ENCODE measurements at places on chromosomes 2 and 18.

DNA sequence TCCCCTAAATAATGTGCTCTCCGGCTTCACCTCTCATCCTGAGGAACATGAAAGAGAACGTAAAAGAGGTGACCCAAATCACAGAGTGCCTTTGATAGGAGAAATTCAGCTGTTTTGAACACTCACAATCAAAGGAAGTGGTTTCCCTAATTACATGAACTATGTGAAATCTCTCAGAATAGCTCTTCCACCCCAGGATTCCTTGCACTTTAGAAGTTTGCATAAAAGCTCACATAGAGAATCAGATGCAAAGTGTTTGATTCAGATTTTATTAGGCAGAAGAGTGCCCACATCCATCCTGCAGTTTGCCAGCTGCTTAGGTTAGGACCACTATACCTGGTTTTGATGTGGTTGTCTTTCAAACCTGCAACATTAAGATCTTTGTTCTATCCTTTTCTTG, 61.0 kb downstream of the MAP3K20 start:
- H3K27ac ChIP-seq = no peak overlapping the region
- H3K36me3 ChIP-seq = no peaks in the 10 kb centered on the region
- no peaks in the 10 kb centered on the region for H3K27me3 ChIP-seq
- peaks cover 11% of the 10 kb centered on the region for H3K4me1 ChIP-seq
- no peak overlapping the region for H3K4me3 ChIP-seq

- H3K36me3 ChIP-seq = no peaks in the 10 kb centered on the region
- H3K27me3 ChIP-seq = no peaks in the 10 kb centered on the region
- DNase-seq = no peak
- H3K4me1 ChIP-seq = peaks cover 62% of the 10 kb centered on the region
These were observed 13.2 kb downstream of the MAP4K4 start for GRCh38 chr2:101710471-101711318.

- DNase-seq = no peak
- H3K4me1 ChIP-seq = no peaks in the 10 kb centered on the region
These were observed 800.9 kb downstream of the BCL11A start for GRCh38 chr2:59752512-59752911.

DNA sequence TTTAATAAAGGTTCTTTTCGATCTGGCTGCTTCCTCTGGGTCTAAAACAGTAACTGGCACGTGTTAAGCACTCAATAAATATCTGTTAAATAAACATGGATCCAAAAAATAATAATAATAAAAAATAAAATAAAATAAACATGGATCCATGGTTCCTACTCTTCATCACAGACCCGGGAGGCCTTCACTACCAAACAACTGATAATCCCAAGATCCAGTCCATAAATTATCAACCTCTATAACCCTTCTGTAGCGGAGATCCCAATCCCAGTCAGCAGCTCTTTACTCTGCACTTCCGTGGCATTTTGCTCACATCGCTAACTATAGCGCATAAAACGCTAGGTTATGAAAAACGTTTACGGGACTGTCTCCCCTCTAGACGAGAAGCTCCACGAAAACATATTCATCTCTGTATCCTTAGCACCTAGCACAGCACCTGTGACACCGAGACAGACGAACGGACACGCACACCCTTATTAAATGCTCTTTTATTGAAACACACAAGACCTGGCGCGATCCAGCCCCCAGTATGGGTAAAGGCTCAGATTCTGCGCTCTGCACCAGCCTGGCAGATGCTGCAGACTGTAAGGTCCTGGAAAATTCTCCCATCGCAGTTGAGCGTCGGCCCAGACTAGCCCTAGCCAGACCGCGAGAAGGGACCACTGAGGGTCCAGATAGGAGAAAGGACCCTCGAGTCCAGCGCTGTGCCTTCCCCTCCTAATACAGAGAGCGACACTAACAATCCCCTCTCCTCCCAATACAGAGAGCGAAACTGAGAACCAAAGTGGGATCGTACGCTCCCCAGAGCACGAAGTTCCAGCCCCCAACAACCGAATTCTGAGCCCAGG, 770 bp downstream of the NBAS start:
- peak overlapping the region; percentile 48 for H3K27ac ChIP-seq
- H3K4me1 ChIP-seq = peaks cover 13% of the 10 kb centered on the region
- peak overlapping the region; percentile 86 for H3K4me3 ChIP-seq

DNA sequence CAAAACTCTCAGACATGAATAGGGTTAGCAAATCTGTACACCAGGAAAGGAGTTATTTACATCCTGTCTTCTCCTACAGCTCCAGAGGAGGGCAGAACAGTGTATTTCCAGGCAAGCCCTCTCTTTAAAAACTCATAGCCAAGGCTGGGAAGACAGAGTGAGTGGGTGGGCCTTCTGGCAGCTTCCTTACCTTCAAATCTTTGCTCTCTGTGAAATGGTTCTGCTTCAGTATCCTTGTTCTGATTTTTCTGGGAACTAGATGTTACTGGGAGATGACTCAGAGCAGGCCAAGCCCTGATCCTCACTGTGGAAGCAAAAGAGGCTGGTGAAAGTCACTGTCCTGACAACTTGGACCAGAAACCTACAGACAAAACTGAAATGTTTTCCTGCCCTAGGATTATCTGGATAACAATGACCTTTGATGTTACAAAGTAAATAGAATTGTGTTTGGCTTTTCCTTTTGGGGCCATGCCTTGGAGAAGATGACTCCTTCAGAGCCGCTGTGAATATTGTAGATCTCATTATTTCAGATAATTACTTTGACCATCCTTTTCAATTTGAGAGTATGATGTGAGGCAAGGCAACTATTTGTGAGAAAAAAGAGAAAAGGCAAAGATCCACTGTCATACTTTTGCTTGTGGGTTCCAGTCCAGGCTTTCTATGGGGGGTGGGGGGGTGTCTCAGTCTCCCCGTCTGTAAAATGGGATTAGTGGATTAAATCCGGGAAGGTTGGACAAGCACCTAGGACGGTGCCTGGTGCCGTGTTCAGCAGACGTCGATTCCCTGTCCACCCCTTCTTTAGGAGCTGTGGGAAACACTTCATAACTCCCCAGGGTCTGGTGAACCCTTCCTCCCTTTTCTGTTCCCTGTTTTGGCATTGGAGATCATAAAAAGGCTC, 644 bp upstream of the QPCT start:
- no peak for DNase-seq
- H3K27me3 ChIP-seq = no peaks in the 10 kb centered on the region
- H3K36me3 ChIP-seq = no peaks in the 10 kb centered on the region
- no peak overlapping the region for H3K27ac ChIP-seq

DNA sequence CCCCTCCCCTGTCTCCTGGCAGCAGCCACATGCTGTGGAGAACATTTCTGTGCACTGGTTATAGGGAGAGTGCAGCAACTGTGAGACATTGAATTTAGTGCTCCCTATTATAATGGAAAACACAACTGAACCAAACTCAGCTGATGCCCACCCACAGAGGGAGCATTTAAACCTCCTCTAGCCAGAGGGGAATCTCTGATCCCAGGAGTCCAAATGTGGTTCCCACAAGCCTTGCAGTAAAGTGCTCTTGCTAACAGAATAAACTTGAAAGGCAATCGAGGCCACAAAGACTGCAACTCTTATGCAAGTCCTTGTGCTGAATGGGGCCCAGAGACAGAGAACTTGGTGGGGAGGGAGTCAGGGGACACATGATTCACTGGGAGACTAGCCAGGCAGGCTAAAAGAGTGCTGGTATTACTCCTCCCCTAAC, 638.8 kb upstream of the VRK2 start:
- H3K4me1 ChIP-seq = no peaks in the 10 kb centered on the region
- no peaks in the 10 kb centered on the region for H3K27me3 ChIP-seq
- H3K36me3 ChIP-seq = no peaks in the 10 kb centered on the region
- DNase-seq = no peak
- H3K4me3 ChIP-seq = no peak overlapping the region

GRCh38 chr2:75174981-75175380, 24.3 kb downstream of the TACR1 start:
- H3K27me3 ChIP-seq = no peaks in the 10 kb centered on the region
- no peaks in the 10 kb centered on the region for H3K4me1 ChIP-seq
- no peak overlapping the region for H3K4me3 ChIP-seq
- no peaks in the 10 kb centered on the region for H3K36me3 ChIP-seq

- no peaks in the 10 kb centered on the region for H3K4me1 ChIP-seq
- H3K27me3 ChIP-seq = peaks cover 3% of the 10 kb centered on the region
- H3K36me3 ChIP-seq = no peaks in the 10 kb centered on the region
- H3K27ac ChIP-seq = no peak overlapping the region
- no peak for DNase-seq
These were observed 141.4 kb downstream of the VAPA start for GRCh38 chr18:10055125-10055750.

DNA sequence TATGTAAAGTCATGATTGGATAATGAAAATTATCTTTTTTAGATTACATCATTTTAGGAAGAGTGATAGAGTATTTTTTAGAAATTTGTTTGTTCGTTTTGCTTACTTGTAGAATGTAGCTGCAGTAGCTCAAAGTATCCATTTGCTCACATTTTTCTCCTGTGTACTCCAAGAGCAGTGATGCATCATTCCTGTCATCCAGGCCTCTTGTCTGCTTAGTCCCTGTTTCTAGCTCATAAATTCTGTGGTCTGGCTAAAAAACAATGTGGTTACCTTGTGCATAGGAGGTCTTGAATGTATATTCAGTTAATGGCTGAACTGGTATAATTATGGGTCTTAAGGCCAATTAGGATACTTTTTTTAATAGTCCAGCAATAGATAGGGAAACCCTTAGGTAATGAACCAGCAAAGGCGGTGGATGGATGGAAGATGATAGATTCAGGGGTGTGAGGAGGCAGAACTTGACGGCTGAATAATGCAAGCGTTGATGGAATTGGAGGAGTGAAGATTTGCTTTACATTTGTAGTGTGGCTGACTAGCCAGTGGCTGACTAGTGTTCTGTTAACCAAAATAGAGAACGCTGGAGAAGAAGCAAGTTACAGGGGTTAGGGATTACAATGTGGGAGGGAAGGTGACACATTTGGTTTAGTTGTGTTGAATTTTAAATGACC, 145.0 kb downstream of the ZNF407 start:
- no peak for DNase-seq
- no peak overlapping the region for H3K4me3 ChIP-seq
- H3K36me3 ChIP-seq = no peaks in the 10 kb centered on the region
- no peaks in the 10 kb centered on the region for H3K27me3 ChIP-seq
- H3K27ac ChIP-seq = no peak overlapping the region
- no peaks in the 10 kb centered on the region for H3K4me1 ChIP-seq

GRCh38 chr2:68330691-68331090, 10.9 kb upstream of the CNRIP1 start:
- no peaks in the 10 kb centered on the region for H3K4me1 ChIP-seq
- no peak overlapping the region for H3K4me3 ChIP-seq
- DNase-seq = no peak

DNA sequence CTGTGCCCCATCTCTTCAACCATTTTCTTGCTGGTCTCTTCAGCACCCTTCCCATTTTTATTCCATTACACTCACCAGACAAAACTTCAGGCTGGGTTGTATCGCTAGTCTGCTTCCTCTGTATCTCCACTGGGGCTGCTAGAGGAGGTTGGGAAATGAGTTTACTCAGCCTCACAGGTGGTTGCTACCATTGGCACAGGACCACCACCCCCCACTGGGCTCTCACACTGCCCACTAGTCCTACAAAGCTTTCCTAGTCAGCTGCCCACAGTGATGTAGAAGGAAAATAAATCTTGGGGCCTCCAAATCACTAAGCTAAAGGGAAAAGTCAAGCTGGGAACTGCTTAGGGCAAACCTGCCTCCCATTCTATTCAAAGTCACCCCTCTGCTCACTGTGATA, 12.3 kb upstream of the IL1B start:
- H3K36me3 ChIP-seq = no peaks in the 10 kb centered on the region
- H3K27ac ChIP-seq = no peak overlapping the region

DNA sequence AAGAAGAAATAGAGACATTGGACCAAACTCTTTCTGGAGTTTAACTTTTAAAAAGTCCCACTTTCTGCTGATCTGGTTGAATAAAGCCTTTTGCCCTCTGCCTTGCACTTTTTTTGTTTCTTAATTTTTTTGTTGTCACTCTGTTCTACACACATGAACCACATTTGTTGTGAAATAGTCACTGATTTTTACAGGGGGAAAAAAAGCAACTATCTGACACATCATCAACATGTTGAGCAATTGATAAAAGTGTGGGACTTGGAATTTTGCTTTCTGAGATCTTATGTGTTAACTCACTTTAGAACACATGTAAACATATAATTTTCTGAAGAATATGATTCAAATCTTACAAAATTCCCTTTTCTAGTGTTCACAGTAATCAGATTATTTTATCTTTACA, 414.8 kb upstream of the FIGN start:
- no peaks in the 10 kb centered on the region for H3K27me3 ChIP-seq
- no peak for DNase-seq
- no peaks in the 10 kb centered on the region for H3K36me3 ChIP-seq
- no peaks in the 10 kb centered on the region for H3K4me1 ChIP-seq
- H3K4me3 ChIP-seq = no peak overlapping the region

GRCh38 chr18:50312296-50313030, 25.0 kb upstream of the CXXC1 start:
- no peak overlapping the region for H3K4me3 ChIP-seq
- no peak overlapping the region for H3K27ac ChIP-seq
- no peaks in the 10 kb centered on the region for H3K36me3 ChIP-seq
- no peak for DNase-seq

DNA sequence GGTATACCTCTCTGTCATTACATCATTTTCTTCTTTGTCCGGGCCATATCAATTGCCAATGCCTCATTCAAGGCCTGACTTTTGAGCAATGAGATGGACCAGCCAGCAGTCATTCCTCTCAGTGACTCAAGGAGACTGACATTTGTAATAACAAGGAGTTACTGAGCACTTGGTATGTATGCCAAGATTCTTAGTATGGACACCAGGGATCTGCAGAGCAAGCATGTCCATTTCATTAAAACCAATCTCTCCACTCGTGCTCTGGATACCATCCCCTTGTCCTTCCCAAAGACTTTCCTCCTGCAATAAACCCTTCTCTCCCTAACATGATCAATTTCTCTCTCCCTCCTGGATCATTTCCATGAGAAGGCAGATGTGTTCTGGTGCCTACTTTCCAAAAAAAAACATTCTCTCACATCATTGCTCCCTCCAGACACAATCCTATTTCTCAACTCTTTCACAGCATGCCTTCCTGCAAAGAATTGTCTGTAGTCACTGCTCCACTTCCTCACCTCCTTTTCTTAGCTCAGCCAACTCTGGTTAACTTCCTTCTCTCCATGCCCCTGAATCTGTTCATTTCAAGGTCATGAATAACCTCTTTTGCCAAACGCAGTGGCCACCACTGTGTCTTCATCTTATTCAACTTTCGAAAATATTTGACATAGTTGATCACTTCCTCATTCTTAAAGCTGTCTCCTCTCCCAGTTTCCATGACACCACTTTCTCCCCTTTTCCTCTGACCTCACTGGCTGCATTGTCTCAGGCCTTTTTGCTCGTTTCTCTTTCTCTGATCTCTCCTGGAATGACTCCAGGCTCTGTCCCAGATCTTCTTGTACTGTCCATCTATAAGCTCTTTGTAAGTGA, 102.8 kb upstream of the CYP1B1 start:
- no peaks in the 10 kb centered on the region for H3K4me1 ChIP-seq
- no peak overlapping the region for H3K4me3 ChIP-seq
- H3K27me3 ChIP-seq = no peaks in the 10 kb centered on the region

DNA sequence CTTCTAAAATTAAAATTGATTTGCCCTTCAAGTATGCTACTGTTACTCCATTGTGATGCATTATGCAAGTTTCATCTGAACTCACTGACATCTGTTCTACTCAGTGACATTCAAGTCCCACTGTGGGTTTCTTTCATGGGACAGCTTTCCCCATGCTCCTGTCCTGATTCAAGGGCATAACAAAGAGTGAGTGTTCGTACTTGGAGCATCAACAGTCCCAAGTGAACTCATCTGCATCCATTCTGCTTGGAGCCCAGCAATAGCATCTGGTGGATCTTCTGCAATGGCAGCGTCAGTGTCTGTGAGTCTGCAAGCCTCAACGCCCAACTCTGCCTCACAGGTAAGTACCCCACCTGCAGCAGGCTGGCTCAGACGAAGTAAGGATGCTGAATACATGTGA, 27.5 kb downstream of the BUB1 start:
- H3K36me3 ChIP-seq = no peaks in the 10 kb centered on the region
- H3K4me3 ChIP-seq = no peak overlapping the region
- H3K27me3 ChIP-seq = no peaks in the 10 kb centered on the region
- H3K27ac ChIP-seq = no peak overlapping the region

All from CD4-positive, alpha-beta T cell (primary cell).